ENCODE measurements at places on chromosomes 1 and 21.
A peak's percentile ranks its signal among the peaks of the same experiment; 100 is the strongest.

DNA sequence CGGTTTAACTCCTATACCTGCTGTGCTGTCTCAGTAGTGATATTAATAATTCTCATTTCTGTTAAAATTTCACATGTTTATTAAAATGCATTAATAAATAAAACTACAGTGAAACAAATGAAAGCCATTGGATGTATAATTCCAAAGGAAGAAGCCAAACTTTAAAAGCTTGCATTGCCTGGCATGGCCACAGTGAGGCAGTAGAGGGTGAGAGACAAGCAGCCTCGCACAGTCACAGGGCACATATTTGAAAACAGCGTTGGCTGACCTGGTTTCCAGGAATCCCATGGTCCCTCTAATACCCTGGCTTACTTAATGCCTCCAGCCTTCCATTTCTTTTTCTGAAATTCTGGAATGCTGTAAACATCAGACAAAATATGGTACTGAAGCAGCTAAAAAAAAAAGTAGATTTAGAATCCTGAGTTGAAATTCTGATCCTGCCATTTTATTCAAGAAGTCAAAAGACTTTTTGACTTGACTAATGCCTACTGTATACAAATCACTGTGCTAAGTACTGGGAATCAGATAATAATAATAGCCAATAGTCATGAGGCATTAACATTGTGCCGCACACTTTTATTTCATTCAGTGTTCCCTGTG lies 6.7 kb upstream of the RNASEL start:
- DNase-seq = peak; percentile 22

- no peak for DNase-seq
These were observed 25.1 kb downstream of the RHBG start for GRCh38 chr1:156394082-156394481.

DNA sequence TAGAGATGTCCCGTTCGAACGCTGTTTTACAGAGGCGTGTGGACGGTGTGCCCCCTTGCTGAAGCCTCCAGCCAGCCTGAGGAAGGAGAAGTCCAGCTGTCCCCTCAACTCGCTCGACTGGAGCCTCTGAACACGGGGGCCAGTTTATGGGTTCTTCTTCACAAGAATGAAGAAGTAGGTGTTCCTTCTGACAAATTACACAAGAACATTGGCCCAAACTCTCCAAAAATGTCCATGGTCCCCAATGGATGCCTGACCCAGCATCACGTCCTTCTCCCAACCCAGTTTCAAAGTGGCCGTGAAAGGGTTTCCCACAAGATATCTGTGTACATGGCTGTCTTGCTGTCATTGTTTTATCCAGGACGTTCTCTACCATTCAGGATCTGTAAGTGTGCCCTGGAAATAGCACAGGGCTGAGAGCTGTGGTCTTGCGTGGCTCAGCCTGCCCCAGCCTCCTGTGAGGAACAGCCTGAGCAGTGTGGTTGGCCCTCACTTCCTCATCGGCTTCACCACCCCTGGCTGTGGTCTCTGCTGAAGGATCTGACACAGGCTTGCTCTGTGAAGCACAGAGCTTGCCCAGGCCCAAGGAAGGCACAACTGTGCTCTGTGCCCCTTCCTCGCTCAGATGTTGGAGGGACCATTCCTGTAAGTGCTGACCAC lies 1.0 kb upstream of the S100B start:
- DNase-seq = no peak

GRCh38 chr1:58849551-58849950 lies 65.7 kb upstream of the JUN start:
- DNase-seq = no peak

GRCh38 chr1:22334860-22335550 lies 116.6 kb upstream of the ZBTB40 start:
- DNase-seq = no peak

DNA sequence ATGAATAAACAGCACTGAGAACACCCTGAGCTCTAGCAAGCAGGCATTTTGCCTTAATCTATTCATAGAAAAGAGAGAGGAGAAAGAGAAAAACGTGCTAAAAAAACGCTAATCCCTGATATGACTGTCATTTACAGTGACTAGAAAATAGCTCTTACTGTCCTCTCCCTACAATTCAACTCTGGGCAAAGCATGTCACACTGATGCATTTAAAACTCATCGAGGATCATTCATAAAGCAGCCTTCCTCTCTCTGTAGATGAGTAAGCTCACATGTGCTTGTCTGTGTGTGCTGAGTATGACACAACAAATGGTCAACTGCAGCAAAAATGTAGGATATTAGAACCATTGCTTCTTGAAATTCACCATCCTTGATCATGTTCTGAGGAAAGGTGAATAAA lies 109.0 kb downstream of the SGIP1 start:
- DNase-seq = no peak

GRCh38 chr1:198185759-198186158 lies 29.0 kb downstream of the NEK7 start:
- DNase-seq = no peak

DNA sequence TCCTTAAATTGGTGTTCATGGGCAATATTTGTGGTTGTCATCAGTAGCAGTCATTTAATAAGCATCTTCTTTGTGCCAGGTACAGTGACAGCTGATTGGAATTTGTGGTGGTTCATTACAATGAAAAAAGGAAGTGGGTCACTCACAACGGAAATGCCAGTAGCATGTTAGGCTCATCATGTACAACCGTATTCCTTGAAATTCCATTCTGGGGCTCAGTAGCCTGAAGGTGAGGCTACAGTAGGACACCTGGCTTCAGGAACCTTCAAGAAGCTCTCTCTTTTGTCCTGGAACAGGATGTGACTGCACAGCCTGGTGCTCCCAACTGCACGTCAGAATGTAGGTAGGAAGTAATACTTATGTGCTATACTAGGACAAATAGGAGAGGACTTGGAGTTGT lies 93.9 kb downstream of the ST3GAL3 start:
- no peak for DNase-seq

- no peak for DNase-seq
These were observed 909 bp upstream of the APP start for GRCh38 chr21:26171258-26172100.
